ENCODE measurements at places on chromosomes 1 and 21.

GRCh38 chr21:36127250-36127904 lies 7.5 kb upstream of the CBR3 start:
- DNase-seq: no peak

GRCh38 chr1:165162671-165163241 lies 193.8 kb downstream of the LMX1A start:
- no peak for DNase-seq

- DNase-seq: no peak
Observed at GRCh38 chr1:230062521-230062920, 4.5 kb upstream of the GALNT2 start.

GRCh38 chr1:53401813-53402745 lies 57.1 kb upstream of the DMRTB1 start:
- no peak for DNase-seq

- no peak for DNase-seq
Observed at GRCh38 chr1:8094481-8095241, 68.6 kb upstream of the ERRFI1 start.

DNA sequence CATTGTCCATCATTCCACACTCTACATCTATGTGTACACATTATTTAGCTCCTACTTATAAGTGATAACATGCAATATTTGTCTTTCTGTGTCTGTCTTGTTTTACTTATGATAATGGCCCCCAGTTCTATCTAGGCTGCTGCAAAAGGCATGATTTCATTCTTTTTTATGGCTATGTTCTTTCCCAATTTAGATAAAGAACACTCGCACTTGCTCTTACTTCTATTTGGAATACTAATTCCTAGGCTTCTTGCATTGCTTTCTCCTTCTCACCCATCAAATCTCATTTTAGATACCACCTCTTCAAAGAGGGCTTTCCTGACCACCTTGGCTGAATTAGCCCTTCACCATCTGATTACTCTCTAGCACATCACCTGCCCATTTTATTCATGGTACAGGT lies 3.0 kb upstream of the RGS4 start:
- DNase-seq: no peak

GRCh38 chr21:45060089-45060488 lies 14.3 kb upstream of the ADARB1 start:
- DNase-seq: no peak

DNA sequence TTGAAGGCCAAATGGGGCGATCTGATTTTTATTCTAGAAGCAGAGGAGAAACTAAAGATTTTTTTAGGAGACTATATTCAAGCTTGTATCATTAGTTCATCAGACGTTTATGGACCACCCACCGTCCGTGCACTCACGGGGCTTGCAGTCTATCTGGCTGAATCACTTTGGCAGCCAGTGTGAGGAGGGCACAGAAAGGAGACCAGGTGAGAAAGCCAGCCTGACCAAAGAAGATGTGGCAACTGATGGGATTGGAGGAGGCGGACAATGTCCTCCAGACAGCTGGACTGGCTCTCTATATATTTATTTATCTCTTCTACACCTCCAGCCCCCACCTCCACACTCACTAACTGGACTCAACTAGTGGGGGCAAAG lies 822 bp upstream of the ELOVL1 start:
- no peak for DNase-seq

- no peak for DNase-seq
Observed at GRCh38 chr21:32137266-32137665, 141.6 kb downstream of the MIS18A start.

DNA sequence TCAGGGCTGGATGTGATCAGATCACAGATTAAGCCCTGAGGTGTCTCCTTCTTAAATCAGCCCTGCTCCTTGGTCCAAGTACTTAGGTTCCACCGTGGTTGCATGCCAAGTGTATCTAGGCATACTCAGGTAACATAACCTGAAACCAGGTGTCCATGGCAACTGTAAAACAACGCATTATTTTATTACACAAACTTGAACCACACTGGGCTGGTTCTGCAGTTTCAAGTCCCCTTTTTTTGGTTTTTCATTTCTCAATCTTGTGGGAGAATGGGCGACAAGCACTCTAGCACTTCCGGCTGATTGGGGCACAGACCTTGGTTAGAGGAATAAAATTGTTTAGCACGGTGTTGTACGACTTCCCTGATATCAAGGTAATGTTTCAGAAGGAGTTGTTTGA lies 65.2 kb downstream of the GBP6 start:
- DNase-seq: no peak

- no peak for DNase-seq
Observed at GRCh38 chr1:93440272-93440671, 7.6 kb upstream of the FNBP1L start.

DNA sequence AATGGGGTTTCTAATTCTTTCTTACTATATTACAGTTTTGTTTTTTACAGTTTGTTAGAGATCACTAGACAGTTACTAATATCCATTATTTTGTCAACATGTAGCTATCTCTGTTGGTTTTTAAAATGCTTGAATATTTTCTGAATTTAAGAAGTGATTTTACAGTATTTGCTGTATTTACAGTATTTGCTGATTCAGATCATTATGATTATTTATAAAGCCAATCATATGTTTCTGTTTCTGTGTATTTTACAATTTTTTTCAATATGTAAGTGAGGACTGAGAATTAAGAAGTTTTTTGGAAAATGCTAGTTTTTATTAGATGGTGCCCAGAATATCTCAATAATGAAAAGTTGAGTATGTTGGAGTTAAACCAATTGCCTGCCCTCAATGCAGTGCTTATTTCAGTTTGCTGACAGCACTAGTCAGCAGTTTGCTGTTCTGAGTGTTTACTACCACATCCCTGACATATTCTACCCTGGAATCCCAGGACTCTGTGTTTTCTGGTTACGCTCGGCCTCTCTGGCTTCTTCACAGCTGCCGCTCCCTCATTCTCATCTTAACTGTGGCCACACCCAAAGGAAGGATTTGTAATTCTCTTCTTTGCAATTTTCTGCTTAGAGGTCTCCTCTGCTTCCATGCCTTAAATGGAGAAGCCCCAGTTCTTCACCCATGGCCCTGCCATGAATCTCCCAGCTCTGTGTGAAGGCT lies 68.0 kb upstream of the BACH1 start:
- DNase-seq: no peak

DNA sequence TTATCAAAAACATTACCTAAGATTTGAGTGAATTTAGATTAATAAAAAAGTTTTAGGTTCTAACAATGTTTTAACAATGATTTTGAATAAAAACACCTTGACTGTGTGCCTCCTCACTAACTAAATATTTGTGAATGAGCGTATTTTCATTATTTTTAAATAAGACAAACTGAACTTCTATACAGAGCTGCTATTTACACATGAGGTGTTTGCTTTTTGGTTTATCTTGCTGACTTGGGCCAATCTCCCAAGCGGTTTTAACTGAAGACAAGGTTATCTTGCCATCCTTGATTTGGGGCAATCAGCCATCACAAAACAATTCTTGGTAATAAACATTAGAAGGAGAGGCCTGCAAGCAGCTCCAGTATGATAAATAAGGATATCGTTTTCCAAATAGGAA lies 108.2 kb upstream of the NRIP1 start:
- no peak for DNase-seq

DNA sequence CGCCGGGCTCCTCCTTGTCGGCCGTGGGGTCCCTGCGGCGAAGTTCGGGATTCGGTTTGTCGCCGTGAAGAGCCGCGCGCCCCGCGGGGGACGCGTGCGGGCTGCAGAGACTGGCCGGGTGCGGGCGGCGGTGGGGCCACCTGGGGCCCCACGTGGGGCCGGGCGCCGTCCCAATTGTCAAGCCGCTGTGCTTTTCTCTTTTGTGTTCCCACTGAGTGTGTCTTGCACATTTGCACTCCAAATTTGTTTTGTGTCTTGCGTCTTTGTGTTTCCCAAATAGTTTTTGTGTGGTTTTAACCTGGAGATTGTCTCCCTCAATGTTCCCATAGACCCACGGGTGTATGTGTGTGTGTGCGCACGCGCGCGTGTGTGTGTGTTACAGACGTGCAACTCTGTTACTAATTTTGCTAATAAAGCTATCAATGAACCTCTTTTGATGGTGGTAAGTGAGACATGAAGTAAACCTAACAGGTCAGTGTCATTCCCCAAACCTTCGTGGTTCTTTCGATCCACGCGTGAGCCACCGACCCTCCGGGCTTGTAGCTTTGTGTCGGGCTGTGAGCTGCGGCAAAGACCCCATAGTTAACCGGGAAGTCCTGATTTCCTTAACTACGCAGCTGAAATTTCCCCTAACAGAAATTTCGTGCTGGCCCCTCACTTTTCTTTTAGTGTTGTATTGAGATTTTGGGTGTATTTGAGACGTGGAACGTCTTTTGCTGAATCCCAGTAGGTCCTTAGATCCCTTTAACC lies 708 bp downstream of the PRDM2 start:
- peak; percentile 47 for DNase-seq

- no peak for DNase-seq
Observed at GRCh38 chr1:5988596-5989285, 3.5 kb downstream of the NPHP4 start.

DNA sequence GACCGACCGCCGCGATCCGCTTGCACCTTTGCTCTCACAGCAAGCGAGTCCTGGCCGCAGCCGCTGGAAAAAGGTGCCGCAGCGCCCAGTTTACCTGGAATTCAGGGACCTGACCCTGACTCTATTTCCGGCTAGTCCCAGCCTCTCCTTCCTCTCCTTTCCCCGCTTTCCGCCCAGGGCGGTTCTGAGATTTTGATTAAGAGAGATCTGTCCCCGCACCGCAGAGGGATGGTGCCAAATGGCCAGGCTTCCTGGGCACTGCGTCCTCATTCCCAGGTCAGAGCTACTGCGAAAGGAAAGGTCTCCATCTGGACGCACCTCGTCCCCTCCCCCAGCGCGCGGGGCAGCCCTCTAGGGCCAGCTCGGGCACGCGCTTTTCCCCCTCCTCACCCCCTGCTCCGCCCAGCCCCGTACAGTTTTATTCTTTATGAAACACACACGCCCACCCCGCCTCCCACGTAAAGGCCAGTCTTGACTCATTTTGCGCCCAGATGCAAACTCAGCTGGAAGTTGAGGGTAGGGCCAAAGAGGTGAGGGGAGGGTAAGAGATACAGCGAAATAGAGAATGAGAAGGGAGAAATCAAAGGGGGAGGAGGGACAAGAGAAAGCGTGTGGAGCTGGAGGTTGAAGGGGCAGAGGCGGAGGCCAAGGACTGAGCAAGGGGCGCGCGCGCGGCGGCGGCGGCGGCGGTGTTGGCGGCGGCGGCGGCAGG lies 411.8 kb upstream of the ESRRG start:
- DNase-seq: no peak

DNA sequence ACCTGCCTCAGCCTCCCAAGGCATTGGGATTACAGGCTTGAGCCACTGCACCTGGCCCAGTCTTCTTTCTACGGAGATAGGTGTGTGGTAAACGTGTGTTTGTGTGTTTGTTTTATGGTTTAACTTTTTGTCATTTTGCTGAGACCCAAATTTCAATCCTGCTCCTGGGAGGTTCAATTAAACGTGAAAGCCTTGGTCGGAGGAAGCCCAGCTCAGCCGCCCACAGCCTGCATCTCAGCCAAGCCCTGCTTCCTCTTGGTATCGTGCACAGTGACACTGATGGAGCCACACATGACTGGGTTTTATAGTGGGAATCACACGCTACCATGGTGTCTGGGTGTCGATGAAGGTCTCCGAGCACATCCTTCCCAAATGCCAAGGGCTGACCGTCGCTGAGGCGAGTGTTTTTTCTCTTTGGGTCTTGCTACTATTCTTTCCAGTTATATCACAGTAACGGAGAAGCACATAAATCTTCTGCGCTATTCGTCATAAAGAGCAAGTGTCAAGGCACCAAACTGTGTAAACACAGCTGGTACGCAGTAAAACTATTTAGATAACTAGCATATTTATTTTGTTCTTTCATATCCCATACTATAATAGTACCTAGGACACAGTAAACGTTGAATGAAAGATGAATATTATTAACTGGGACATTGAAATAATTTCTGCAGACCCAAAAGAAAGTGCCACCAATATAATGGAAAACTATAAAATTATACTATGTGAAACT lies 39.3 kb downstream of the HLCS start:
- no peak for DNase-seq

- no peak for DNase-seq
Observed at GRCh38 chr1:111732718-111733117, 6.5 kb downstream of the INKA2 start.

DNA sequence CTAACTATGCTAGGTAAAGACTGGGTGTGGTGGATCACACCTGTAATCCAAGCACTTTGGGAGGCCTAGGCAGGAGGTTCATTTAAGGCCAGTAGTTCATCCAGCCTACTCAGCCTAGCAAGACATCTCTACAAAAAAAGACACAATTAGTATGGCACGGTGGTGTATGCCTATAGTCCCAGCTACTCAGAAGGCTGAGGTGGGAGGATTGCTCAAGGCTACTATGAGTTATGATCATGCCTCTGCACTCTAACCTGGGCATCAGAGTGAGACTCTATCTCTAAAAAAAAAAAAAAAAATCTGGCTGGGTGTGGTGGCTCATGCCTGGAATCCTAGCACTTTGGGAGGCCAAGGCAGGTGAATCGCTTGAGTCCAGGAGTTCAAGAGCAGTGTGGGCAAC lies 21.6 kb downstream of the NUP210L start:
- no peak for DNase-seq

- no peak for DNase-seq
Observed at GRCh38 chr1:100361511-100362089, 9.3 kb downstream of the CDC14A start.

- no peak for DNase-seq
Observed at GRCh38 chr1:101460739-101461138, 223.9 kb downstream of the S1PR1 start.

- DNase-seq: no peak
Observed at GRCh38 chr1:61447968-61448430, 276.9 kb downstream of the TM2D1 start.

DNA sequence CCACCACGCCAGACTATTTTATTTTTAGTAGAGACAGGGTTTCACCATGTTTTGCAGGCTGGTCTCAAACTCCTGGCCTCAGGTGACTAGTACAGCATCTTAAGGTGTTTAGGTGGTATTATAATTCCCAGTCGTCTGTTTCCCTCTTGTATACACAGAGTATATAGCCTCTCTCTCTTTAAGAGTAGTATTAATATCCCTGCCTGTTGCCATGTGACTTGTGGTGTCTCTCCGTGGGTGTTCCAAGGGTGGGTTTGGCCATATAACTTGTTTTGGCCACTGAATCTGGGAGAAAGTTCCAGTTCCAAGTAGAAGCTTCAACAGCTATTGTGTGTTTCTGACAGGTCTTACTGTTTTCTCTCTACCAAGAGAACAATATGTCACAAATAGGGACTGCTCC lies 29.6 kb downstream of the EPS15 start:
- DNase-seq: no peak

GRCh38 chr1:179955287-179955680 lies 674 bp downstream of the CEP350 start:
- DNase-seq: no peak

GRCh38 chr1:11925938-11926292 lies 312 bp downstream of the KIAA2013 start:
- no peak for DNase-seq

- no peak for DNase-seq
Observed at GRCh38 chr1:17023102-17023501, 11.4 kb upstream of the ATP13A2 start.

GRCh38 chr1:46747683-46748288 lies 28.9 kb upstream of the EFCAB14 start:
- DNase-seq: no peak

- DNase-seq: no peak
Observed at GRCh38 chr1:93967306-93967705, 58.1 kb upstream of the GCLM start.
